ENCODE measurements at places on chromosomes 4 and X.

DNA sequence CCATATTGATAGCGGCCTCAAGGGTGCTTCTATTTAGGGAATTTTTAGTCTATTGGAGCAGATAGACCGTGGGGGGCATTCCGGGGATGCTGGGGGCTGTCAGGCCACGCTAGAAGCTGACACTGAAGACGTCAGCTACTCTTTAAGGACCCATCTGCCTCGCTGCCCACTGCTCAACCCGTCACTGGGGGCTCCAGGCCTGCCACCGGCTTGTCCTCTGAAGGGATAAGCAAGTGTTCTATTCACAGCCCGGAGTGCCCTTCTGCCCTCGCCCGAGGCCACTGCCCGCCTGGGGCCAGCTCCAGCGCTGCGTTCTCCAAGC, 679 bp upstream of the MSL3 start:
- DNase-seq = no peak

- no peak for DNase-seq
Observed at GRCh38 chrX:147476008-147476407, 435.7 kb upstream of the FMR1 start.

DNA sequence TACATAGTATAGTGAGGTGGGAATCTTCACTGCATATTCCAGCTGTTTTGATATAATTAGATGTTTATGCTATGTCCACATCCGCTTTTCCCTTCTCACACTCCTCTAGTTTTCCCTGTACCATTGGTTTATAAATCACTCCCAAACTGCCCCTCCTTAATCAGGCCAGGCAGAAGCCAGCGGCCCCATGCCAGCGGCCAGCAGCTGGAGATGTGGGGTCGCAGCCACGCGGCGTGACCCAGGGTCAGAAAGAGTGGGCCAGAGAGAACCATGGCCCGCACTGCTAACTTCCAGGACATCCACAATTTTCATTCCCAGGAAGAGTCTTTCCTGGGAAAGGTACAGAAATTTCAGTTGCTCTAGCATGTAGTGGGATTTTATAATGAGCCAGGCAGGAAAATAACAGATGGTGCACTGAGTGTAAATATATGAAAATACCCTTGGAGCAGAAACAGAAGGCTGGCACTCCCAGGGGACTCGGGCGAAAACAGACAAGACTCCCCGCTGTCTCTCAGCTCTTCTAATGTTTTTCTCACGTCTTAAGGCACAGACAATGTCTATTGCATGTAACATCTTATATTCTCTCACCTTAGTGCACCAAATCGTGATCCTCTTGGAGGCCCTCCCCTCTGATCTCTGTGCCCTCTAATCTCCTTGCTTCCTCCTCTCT, 145.9 kb upstream of the ZFP42 start:
- DNase-seq = no peak

DNA sequence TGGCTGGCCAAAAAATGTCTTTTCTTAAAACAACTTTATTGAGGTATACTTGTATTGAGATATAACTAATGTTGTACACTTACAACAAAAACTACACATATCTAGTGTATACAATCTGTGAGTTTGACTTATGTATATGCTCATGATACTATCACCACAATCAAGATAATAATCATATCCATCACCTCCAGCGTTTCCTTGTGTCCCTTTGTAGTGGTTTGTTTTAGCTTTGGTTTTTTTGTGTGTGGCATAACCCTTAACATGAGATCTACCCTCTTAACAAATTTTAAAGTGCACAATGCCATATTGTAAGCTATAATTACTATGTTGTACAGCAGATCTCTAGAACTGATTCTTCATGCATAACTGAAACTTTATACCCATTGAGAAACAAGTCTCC, 13.4 kb upstream of the PCSK1N start:
- DNase-seq = no peak

DNA sequence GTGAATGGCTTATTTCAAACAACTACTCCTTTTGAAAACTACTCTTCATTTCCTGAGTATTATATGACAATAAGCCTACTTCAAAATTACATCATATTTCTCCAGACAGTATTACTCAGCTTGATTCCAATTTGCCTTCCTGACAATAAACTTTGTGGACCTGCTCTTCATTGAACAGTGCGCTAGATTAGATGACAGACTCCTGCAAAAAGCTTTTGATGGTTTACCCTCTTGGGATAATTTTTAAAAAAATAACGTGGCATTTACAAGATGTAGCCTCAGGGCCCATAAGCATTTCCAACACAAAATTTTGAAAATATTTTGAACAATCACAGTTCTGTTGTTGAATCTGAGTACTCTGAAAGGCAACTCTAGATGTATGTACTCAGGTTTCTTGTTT, 25.9 kb downstream of the MGAT4D start:
- DNase-seq = no peak

- no peak for DNase-seq
Observed at GRCh38 chr4:14155803-14156202, 528.3 kb upstream of the BOD1L1 start.

GRCh38 chrX:103347682-103348397, 8.5 kb upstream of the TCEAL9 start:
- no peak for DNase-seq

- no peak for DNase-seq
Observed at GRCh38 chr4:150140774-150141400, 62.6 kb downstream of the DCLK2 start.

GRCh38 chr4:42344309-42344708, 53.0 kb upstream of the SHISA3 start:
- no peak for DNase-seq

DNA sequence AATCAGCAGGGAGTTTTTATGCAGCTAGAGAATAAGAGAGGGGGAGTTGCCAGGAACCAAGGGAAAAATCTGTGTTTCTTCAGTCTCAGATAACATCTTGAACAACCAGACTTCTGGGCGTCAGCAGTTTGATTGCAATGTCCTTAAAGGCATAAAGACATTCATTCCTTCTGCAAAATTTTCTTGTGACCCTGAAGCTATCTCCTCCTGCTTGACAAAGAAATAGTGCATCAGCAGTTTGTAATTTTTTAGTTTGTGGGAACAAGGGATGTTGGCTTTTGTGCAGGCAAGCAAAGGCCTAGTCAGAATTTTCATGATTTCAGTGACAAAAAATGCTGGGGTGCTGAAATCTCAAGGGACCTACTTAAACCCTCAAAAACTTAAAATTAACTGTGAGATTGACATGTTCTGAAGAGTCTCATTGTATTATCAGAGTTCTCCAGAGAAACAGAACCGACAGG, 125.8 kb upstream of the UNC5C start:
- no peak for DNase-seq

DNA sequence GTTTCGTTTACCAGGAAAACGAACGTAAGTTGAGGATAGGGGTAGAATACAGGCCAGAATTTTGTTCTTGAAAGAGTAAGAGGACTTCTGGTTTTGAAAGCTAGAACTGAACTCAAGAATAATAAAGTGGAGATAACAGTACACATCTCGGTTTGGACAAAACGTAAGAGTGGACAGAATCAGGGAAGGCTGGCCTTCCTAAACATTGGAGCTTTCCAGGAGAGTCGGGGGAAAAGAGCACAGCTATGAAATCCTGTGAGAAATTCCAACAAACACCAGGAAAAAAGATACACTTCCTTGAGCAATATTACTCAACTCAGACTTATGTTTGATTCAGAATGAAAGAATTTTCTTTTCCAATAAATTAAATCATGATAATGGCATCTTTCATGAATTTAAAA, 1.2 kb downstream of the CTSO start:
- DNase-seq = no peak

DNA sequence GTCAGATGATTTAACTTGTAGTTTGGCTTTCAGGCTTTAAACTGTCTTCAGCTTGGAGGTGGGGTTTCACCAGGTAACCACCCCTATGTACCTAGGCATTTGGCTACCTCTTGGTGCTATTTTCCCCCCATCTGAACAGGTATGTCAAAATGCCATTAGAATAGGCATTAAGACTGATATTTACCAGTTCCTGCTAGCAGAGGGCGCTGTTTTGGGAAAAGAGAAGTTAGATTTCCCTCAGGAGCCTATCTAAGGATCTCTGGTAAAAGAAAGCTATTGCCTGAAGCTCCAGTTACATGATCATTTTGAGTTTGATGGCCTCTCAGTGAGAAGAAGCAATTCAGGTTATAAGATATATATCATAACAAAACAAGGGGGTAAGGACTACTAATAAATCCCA, 879.1 kb downstream of the SH3BGRL start:
- no peak for DNase-seq

DNA sequence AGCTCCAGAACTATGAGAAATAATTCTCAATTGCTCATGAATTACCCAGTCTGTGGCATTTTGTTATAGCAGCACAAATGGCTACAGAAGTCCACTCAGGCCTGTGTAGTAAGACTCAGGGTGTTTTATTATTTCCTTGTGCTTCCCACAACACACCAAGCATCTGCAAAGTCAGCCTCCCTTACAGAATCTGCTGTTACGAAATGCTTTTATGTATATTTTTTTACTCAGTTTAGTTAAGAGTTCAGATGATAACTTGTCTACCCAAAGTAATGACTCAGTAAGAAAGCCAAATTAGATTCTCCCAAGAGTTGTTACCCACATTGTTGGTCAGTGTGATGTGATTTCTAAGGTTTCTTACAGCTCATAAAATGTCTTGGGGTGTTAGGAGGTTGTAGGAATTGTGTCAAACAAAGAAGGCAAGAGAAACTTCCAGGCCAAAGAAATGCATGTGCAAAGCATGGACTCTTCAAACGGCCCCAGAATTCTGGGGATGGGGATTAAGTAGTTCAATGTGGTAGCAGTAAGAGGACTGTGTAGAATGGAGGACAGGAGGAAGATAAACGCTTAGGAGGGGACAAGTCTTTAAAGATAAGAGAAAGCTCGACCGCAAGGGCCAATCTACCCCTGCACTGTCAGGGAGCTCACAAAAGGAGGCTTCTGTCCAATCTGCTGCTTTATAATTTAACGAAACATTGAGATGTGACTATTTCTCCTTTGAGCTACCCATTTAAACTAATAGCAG, 35.4 kb upstream of the TMEM184C start:
- DNase-seq = no peak

- no peak for DNase-seq
Observed at GRCh38 chr4:3835527-3836405, 69.6 kb downstream of the ADRA2C start.

DNA sequence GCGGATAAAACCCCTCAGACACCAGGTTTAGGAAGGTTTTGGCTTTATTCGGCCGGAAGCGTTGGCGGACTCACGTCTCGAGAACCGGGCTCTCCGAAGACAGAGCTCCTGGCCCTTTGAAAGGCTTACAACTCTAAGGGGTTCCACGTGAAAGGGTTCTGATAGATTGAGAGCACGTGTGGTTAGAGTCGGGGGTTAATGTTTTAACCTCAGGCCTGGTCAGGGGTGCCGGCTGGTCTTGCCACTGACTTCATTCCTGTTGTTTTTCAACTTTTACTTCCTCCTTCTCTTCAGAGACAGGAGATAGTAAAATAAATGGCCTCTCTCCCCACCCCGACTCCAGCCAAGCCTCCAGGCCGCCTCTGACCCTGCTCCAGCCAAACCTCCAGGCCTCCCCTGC, 4.7 kb upstream of the ASMT start:
- no peak for DNase-seq

- DNase-seq = no peak
Observed at GRCh38 chr4:17468619-17469221, 43.2 kb downstream of the QDPR start.

DNA sequence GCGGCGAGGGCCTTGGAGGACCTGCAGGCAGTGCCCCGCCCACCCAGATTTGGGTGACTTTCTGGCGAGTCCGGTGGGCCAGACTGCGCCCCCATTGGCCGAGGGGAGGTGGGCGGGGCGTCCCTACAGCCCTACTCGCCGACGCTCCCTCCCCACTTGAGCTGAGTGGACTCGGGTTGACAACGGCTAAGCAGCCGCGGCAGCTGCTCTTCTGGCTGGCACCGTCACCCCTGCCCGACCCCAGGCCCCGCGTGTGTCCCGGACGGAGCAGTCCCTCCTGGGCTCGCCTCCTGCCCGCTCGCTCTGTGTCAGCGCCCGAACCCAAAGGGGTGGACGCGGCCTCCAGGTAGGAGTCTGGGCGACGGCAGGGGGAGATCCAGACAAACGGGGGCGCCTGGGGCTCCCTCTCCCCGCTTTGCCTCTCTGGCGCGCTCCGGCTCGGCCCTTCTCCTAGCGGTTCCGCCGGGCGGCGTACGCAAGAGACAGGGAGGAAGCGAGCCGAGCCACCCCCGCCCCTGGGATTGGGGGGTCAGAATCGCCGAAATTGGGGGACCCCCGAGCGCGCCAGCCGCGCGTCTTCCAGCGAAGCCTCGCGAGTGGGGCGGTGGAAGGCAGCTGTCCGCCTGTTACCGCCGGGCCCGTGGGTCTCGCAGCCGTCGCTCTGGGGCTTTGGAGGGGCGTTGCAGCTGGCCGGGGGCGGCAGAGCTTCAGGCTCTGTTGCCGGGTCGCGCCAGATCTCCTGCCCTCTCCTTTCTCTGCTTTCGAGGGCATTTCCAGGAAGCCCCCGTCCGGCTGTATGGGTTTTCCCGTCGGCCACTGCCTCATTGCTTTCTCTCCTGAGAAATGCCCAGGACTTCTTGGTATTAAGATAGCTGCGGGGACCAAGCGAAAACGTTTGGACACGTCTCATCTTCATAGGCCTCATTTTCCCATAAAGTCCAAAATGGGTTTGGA, 46.3 kb downstream of the STARD8 start:
- peak; percentile 6 for DNase-seq

DNA sequence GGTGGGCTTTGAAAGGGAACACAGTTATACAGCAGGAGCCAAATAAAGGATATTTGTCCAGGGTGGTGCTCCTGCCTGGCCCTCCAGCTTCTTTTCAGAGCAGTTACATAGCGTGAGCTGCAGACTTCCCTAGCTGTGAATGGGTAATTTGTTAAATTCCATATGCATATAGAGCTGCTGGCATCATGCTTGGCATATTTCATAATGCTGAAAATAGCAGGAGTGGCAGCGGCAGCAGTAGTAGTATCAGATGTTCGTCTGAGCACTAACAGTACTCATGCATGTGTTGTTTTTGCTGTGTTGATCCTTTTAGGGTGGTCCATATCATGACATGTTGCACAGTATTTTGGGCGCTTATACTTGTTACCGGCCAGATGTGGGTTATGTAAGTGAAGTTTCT, 33.6 kb upstream of the TADA2B start:
- DNase-seq = no peak

DNA sequence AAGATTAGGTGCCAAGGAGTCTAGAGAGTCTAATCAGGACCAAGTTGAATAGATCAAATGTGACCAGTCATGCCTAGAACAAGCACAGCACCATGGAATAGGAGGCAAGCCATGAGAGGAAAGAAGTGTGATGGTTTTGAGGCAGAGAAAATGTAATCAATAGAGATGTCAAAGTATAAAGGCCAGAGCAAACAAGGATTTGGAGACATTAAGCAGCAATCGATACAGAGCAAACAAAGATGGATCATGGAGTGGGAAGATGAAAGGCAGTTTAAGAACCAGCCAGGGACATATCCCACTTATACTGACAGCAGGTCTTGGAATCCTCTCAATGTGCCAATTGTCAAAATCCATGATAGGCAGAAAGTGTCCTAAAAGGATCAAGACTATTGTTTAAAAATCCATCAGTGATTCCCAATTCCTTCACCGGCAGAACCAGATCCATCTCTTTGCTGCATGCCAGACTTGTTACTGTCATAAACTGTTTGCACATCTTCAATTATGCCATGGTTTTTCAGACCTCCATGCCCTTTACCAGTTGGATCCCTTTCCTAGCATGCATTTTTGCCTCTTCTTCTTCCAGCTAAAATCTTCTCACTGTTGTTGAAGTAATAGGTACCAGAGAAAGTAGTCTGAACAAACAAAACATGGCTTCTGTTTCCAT, 520.7 kb upstream of the ARX start:
- DNase-seq = no peak
